ENCODE measurements at places on chromosomes 12 and 14.

GRCh38 chr12:88805692-88806091, 225.4 kb upstream of the KITLG start:
- no peak for DNase-seq

DNA sequence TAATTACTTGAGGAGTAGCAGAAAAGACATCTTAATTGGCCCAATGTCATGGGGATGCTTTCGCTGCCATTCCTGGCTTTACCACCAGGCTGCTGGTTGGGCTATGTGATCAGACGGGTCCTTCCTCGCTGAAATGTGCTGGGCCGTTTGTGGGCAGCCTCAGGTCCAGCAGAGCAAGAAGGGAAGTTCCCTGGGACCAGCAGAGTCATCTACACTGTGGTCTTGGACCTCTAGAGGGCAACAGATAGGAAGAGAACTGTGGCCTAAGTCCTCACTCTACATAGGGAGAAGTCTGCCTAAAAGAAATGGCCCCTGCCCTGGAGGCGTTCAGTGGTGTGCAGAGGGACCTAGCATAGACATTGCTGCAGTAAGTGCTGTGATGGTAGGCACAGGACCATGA, 10.9 kb downstream of the EVL start:
- DNase-seq, result peak; percentile 73

DNA sequence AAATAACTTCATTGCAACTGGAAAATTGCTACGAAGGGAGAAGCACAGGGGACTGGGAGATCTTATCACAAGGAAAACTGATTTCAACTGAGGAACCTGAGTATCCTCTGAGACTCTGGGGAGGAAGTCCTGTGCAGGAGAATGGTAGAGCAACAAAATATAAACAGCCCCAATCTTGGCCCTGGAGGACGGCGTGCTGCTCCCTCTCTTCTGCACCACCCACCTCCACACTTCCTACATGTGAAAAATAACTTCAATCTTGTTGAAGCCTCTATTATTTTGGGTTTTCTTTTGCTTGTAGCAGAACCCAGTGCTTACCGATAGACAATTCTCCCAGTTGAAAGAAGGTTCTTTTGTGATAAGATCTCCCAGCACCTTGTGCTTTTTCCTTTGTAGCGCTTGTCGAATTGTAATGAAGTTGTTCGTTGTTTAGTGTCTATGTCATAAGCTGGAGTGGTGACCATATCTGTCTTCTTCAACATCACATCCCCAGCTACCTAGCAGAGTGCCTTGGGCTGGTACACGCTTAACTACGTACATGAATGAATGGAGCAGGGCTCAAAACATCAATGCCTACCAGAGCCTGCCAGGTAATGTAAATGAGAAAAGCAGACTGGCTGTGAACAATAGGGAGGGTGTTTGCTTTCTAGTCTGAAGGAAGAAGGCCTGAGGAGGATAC, 2.8 kb upstream of the CD4 start:
- DNase-seq, result peak; percentile 34

DNA sequence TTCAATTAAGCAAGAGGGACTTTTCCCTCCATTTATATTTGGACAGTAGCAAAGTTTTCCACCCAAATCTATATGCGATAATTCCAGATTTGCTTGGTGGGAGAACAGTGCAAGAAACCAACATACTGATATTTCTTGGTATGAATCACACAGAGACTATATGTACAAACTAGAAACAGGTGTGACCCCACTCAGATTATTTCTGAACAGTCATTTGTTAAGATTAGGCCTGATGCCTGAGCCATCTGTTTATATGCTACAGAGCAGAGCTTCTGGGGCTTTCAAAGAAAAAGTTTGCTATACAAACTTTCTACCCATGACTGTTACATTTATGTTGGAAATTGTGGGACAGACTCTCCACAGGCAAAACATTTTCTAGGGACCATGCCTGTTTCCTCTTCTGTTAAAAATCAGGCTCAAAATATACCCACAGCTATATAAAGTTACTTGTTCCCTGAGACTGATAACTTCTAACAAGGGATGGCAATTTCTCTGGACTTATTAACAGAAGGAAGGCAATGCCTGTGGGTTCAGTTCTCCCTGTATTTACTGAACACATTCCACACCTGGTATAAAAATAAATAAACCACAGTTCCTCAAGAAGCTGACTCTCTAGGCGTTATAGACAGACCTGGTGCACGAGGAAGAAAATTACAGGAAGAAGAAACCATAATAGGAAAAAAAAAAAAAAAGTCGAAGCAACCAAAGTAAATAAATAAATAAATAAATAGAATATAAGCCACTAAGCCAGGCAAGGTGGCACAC, 8.0 kb downstream of the PTPN21 start:
- no peak for DNase-seq

DNA sequence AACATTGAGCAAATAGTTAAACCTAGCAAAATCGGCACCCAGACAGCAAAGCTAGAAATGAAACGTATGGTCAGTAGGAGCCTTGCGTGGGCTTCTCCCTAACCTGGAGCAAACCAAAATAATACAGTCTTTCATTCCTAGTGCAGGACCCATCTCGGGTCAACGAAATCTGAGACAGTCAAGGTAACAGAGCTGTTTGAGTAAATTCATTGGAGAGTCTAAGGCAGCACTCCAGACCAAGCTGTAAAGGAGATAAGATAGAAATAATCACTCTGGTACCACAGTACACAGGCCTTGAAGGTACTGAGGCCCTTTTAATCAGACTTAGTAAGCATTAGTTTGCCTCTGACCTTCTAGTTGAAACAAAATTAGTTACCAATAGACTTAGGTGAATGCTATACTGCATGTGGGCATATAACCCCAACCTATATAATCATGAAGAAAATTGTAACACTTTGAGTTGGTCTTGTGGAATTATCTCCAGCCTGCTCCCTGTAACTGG, 54.4 kb upstream of the BICD1 start:
- no peak for DNase-seq

DNA sequence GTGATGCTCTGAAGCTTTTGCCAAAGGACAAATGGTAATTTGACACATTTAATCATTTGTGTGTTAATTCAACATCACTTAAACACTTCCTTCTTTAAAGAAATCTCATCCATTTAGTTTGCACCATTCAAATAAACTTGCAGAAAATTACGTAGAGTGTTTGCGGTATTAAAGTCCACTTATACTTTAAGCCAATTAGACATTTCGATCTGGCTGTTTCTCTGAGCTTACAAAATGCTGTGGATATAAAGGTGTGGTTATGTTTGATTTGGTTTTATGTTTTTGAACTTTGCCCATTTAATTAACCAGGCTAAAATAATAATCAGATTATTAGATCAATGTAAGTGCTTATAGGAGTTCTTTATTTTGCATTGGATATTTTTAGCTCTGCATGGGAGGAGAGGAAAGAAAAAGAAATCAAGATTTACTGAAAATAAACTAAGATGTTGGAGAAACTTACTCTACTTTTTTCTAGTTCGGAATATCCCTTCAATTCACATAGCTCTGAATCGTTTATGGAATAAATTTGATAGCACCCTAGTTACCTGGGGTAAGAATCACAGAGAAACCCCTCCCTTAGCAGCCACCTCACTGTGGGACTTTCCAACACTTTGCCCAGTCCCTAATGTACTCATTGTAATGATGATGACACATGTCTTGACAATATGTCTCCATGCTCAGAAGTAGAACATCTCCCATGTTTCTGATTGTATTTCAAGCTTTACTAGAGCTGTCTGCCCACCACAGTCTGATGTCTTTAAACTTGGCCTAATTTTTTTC, 268.0 kb downstream of the BTG1 start:
- peak; percentile 63 for DNase-seq

DNA sequence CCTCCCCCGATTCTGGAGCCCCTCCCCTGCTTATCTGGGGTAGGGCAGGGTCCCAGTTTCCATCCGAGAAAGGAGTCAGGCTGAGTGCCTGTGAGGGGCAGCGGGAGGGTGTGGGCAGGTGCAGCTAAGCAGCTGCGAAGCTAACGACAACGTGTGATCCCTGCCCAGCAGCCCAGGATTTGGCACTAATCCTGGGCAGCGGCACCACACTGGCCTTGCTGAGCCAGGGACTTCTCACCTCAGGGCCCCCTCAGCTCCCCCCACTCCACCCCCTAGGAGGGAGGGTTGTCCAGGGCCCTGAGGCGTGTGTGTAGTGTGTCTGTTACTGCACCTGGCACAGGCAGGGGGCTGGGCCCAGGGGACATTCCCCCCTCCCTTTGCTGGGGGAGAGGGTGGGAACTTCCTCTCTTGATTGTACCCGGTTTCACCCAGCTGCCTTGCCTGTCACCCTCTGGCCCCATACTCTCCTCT, 1.8 kb downstream of the SMIM41 start:
- DNase-seq, result no peak

DNA sequence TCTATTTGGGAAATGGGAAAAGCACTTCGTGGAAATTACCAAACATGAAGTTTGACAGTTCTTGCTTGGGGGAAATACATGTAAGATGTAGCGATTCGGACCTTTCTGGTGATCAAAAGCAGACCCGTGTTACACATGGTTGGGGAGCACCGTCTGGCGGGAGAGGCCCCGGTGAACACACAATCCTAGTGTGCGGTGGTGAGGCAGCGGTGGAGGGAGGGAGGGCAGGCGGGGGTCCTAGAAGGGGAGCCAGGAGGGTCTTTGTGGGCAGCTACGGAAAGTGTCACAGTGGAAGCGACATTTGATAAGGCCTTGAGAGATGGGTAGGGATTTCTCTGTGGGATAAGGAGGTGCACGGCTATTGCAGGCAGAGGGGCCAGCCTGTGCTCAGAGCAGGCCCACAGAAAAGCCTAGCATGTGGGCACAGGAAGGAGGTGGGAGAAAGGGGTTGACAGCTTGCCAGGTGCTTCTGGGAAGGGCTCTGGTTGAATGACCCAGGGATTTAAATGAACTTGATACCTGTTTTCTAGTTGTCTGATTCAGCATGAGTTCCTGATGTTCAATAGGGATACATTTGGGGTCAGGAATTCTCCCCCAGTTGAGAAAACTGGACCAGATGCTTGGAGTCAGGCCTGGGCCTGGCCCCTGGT, 7.2 kb downstream of the MVK start:
- no peak for DNase-seq

GRCh38 chr14:69324341-69324931, 64.5 kb downstream of the GALNT16 start:
- DNase-seq, result no peak

GRCh38 chr14:103311171-103311997, 22.7 kb upstream of the EIF5 start:
- DNase-seq, result no peak

GRCh38 chr14:76097547-76097946, 54.2 kb upstream of the GPATCH2L start:
- DNase-seq, result no peak

- no peak for DNase-seq
These were observed 4.8 kb downstream of the RNU4-2 start for GRCh38 chr12:120286768-120287490.

- no peak for DNase-seq
These were observed 256.9 kb downstream of the ATXN7L3B start for GRCh38 chr12:74794522-74794921.

- DNase-seq, result no peak
These were observed 629.3 kb downstream of the DIO2 start for GRCh38 chr14:79581912-79582576.

DNA sequence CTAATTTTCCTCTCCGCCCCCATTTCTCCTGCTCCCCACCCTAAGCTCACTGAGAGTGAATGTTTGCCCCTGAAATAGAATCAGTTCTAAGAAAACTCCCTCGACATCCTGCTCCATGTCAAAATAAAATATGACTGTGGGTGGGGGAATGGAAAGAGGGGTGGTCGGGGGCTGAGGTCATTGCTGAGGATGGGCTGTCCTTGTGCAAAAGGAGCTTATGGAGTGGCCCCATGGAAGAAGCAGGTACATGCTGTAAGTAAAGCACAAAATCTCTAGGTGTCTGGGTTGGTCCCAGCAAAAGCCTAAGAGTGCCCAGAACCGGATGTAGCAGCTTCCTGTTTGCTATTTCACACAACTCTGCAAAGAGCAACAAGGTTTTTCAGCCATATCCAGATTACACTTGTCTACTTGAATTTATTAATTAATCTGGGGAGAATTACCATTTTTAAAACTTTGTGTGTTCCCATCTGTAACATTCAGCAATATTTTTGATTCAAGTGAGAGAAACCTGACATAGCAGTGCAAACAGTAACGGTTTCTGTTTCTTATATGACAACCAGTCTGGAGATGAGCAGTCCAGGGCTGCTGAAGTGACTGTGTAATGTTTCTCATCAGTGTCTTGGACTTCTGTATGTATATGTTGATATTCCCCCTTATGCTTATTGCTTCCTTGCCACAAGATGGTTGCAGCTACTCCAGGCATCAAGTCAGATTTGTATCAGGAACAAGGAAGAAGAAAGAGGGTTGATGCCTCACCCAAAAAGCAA, 40.4 kb upstream of the GZMB start:
- peak; percentile 53 for DNase-seq

- DNase-seq, result peak; percentile 85
These were observed 21.4 kb downstream of the ACVR1B start for GRCh38 chr12:51972849-51973273.

- DNase-seq, result no peak
These were observed 221.8 kb downstream of the TMEM121 start for GRCh38 chr14:105748204-105748578.

GRCh38 chr12:124625867-124626675, 58.7 kb upstream of the NCOR2 start:
- DNase-seq, result no peak

GRCh38 chr12:52007158-52007921, 594 bp downstream of the TAMALIN start:
- peak; percentile 62 for DNase-seq

GRCh38 chr12:108562348-108563135, at the start of gene ISCU:
Gene ISCU, plus strand, starts transcription at chr12:108562596. Its CDS starts 27 bp downstream, at chr12:108562623.
- DNase-seq, result peak; percentile 99

DNA sequence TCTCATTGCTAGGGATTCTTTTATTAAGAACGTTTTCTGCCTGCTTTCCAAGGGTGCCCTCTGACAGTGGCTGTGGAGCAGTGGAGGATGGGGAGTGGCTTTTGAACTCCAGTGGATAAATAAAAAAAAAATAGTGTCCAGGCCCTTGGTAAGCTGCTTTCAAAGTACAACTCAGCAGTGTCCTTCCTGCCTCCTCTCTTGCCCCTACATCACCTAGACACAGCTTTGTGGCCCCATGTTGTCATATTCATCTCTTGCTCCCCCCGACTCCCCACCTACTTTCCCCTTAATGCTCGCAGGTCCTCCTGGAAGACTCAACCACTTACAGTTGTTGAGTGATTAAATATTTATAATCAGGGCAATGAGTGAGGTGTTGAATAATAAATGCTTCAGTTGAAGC, 880.9 kb downstream of the BCL11B start:
- DNase-seq, result no peak

DNA sequence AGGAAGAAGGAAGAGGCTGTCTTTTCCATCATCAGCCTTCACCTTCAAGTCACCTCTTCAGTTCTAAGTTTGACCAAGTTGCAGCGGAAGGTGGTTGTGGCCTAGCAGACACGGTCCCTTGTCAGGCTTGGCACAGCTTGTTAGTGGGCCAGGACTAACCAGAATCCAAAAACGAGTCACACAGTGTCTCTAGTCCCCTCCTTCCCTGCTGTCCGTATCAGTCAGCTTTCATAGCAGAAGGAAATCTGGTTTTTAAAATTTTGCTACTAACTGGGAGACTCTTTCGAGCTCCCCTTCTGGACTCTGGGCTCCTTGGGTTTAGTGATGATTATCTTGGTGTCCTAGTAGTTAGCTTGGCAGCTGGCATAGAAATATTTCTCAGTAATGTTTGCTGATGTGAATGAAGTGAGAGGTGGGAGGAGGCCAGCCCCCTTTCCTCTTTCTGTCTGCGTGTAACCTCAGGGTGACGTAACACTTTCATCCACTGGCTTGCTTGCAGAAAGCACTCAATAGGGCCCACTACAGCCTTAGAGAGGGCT, 3.8 kb downstream of the ETV6 start:
- DNase-seq, result peak; percentile 80
